Epithelial cell of esophagus (primary cell): ENCODE measurements at places on chromosomes 2 and 18.
A peak's percentile ranks its signal among the peaks of the same experiment; 100 is the strongest.

DNA sequence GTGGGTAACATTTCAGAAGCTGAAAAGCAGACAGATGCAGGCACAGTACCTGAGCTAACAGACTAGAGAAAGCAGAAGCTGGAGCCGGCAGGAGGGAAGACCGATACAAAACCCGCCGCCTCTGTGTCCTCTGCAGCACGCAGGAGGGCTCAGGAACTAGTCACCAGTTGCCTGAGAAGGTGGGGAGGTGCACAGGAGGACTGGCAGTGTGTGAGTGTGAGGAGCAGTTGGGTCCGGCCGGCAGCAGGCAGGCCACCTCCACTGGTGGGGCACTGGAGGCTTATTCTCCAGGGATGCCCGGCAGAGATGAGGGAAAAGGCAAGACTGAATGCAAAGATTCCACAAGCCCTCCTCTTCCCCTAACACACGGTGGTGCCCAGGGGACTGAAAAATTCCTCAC is 18.2 kb downstream of the ERCC3 start:
- DNase-seq: no peak

GRCh38 chr2:19214682-19215391 is 143.6 kb downstream of the OSR1 start:
- no peak for DNase-seq

DNA sequence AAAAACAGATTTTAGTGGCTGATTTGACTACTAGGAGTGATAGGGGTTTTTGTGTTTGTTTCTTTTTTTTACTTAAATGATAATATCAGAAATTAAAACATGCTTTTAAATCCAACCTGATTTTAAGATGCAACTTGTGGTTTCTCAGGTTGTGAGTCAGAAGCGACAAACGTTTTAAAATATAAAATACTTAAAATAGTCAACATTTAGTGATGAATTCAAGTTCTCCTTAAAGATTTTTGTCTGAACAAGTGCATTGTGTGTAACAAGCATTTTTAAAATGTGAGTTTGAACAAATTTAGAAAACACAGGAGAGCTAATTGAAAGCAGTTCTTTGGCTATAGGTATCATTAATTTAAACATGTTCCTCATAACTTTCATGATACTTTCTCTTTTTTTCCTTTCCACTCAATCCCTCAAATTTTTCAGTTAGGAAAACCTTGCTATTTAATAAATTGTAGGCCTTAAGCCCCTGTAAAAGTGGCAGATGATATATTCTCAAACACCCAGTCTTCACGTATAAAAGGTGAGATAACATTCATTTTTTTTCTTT is 3.6 kb downstream of the TBR1 start:
- no peak for DNase-seq

- peak; percentile 81 for DNase-seq
Measured at GRCh38 chr2:157838442-157839161, 37.5 kb downstream of the ACVR1 start.

DNA sequence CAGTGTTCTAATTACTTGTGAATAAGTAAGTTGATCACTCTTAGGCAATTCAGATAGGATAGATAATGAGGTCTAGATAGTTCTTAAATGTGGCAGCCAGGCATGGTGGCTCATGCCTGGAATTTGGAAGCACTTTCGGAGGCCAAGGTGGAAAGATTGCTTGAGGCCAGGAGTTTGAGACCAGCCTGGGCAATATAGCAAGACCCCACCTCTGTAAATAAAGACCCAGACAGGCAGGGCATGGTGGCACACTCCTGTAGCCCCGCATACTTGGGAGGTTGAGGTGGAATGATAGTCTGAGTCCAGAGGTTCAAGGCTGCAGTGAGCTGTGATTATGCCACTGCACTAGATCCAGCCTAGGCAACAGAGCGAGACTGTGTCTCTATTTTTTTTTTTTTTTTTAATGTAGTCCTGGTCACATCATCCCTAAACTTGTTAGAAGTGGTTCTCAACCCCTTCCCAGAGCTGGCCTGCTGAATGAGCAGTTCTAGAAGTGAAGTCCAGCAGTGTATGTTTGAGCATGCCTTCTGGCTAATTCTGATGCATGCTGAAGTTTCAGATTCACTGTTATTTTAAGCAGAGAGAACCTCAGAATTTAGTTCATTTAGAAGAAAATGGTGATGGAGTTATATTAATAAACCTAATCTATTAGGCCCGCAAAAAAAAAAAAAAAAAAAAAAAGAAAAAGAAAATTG is 306.2 kb downstream of the PRKCE start:
- DNase-seq: no peak

GRCh38 chr2:43323857-43324256 is 97.5 kb upstream of the ZFP36L2 start:
- DNase-seq: peak; percentile 38

- DNase-seq: no peak
Measured at GRCh38 chr2:149732730-149733290, 145.2 kb upstream of the MMADHC start.

GRCh38 chr2:197236816-197237215 is 73.8 kb downstream of the ANKRD44 start:
- DNase-seq: no peak

DNA sequence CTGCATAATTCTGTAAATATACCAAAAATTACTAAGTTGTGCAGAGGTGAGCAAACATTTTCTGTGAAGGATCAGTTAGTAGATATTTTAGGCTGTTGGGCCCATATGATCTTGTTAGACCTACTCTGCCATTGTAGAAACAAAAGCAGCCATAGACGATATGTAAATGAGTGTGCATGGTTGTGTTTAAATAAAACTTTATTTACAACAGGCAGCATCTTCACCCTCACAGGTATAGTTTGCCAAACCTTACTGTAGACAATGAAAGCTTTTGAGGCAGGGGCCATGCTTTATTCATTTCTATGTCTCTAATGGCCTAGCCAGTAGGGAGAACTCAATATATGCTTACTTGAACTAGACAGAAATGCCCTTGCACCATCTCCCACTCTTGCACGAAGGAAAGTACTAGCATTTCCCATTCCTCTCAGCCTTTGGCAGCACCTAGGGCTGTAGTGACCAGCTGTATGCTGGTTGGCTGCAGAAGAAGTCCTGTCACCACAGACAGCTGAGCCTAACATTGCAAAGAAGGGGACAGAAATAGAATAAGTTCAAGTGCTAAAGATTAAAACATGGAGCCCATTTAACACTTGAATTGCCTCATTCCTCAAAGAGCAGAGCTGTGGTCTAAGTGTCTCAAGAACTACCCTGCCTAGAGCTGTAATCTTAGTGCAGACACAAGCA is 305.1 kb upstream of the MGAT5 start:
- no peak for DNase-seq

- no peak for DNase-seq
Measured at GRCh38 chr2:8554296-8554806, 127.5 kb upstream of the ID2 start.

GRCh38 chr2:32991091-32991845 is 44.5 kb downstream of the LTBP1 start:
- peak; percentile 48 for DNase-seq

- DNase-seq: no peak
Measured at GRCh38 chr2:62406573-62407043, 99.4 kb downstream of the TMEM17 start.

- no peak for DNase-seq
Measured at GRCh38 chr2:128784626-128785306, 466.1 kb upstream of the HS6ST1 start.

- peak; percentile 29 for DNase-seq
Measured at GRCh38 chr2:112542984-112543661, 858 bp downstream of the POLR1B start.

DNA sequence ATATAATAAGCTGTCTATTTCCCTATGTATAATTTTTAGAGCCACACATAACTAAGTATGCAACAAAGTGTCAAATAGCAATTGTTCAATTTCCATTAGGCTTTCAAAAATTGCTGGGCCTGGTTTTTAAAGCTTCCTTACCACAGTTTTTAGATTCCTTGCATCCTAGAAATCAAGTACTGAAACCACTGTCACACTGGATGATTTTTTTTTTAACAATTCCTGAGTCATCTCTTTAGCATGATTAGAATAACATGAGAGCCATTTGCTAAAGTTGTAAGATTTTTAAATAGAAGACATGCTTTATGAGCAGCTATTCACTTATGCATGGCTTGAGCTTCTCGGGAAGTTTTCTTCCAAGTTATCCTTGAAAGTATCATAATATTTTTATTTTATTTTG is 319.5 kb upstream of the NXPH2 start:
- DNase-seq: no peak

DNA sequence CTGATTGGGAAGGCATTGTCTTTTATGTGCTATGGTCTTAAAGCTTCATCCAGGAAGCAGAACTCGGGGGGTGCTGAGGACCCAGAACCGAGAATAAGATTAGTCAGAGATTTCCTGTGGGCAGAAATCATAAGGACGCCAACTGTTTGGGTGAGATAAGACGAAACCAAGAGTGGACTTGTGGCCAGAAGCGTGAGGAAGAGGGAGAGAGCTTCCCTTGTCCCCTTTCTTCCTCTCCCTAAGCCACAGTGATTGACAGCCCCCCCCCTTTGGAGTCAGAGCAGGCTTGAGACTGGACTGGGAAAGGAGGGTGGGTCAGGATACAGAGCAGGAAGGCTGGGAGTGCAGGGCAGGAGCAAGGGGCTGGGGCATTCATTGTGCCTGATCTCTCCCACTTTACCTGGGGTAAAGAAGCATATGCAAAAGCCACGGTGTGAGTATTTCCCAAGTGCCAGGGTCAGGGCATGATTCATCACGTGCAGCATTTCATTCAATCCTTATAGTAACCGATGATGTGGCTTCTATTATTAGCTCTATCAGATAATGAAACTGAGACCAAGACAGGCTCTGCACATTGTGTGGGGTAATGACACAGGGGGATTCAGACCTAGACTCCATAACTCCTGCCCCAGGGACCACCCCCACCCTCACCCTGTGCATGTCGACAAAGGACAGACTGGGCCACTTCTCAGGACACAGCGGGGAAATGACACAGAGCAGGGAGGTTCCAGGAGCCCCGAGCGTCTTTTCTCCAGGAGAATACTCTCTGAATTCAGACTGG is 3.0 kb upstream of the IL1RN start:
- DNase-seq: peak; percentile 82
